OCI-LY7 (cell line): ENCODE measurements at places on chromosomes 6 and 20. TPM values are rescaled to one million over a fixed set of nuclear protein-coding genes. Genes with fewer than 3 reads are reported as not detected.

GRCh38 chr20:63031251-63032014 is 24.7 kb upstream of the BHLHE23 start:
- DNase-seq = no peak

The GCNT2 gene
- 23.8 and 25.2 TPM in 2 replicates for total RNA-seq

DNA sequence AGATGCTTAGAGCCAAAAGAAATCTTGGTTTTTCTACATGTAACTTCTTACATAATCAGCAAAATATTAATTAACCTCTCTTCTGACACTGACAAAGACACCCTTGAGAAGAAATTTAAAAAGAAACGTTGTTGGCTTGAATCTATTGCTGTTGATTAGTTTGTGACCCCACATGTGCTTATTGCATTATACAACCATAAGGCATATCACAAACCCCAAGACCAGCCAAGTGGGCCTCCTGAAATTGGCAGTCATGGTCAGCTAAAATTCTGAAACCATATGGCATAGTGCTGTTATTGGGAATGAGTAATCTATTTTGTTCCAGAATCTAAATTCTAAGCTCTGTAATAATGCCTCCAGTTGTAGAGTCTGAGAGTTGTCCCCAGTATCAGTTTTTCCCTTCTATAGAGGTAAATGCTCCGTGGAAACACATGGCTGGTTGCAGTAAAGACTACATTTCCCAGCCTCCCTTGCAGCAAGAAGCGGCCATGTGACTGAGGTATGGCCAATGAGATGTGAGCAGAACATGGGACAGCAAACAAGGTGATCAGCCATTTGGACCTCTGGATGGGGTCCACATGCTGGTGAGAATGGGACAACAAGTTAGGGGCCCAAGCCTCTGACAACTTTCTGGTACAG is 42.3 kb upstream of the PTPN1 start:
- peak; percentile 63 for DNase-seq

The EDN1 gene
- not detected in 2 replicates for total RNA-seq

The RIPPLY2 gene
- total RNA-seq = not detected in 2 replicates

The CLDN20 gene
- total RNA-seq = not detected in 2 replicates

DNA sequence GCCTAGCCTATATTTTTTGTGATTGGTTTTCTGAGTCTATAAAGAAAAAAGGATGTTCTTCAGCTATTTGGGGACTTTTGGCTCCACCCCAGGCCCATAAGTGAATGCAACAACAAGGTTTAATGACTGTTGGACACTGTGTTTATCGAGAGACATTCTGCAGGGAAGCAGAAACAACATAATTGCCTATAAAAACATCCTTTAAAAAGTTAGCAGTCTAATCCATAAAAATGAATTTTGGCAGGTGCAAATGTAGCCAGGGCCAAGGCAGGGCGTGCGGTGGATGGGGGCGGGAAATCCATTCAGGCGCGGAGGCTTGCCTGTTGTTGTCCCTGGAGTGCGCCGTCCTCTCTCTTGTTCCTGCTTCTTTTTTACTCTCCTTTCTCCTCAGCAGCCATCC is 99.3 kb downstream of the PAX1 start:
- no peak for DNase-seq

DNA sequence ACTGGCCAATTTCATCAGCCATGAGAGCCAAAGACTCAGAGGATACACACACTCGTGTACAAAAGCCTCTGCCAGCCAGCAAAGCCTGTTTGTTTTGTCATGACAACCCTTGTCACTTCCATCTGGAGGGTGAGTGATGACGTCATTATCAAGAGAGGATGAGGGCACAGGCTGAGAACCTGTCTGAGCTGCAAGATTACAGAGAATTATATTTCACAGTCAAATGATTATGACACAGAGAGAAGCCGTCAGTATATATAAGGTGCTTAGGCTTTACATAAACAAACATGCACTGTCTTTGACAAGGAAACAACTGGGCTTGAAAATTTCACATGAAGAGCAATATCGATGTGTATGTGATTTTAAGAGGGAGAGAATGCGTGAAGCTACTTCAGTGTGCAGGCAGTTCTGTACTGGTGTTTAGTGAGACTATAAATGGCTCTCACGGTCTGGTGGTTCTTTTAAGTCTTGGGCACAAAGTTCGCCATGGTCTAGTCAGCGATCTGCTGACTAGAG is 36.5 kb upstream of the BCLAF1 start:
- peak; percentile 9 for DNase-seq

GRCh38 chr6:47836046-47836445 is 54.2 kb downstream of the OPN5 start:
- DNase-seq = no peak

DNA sequence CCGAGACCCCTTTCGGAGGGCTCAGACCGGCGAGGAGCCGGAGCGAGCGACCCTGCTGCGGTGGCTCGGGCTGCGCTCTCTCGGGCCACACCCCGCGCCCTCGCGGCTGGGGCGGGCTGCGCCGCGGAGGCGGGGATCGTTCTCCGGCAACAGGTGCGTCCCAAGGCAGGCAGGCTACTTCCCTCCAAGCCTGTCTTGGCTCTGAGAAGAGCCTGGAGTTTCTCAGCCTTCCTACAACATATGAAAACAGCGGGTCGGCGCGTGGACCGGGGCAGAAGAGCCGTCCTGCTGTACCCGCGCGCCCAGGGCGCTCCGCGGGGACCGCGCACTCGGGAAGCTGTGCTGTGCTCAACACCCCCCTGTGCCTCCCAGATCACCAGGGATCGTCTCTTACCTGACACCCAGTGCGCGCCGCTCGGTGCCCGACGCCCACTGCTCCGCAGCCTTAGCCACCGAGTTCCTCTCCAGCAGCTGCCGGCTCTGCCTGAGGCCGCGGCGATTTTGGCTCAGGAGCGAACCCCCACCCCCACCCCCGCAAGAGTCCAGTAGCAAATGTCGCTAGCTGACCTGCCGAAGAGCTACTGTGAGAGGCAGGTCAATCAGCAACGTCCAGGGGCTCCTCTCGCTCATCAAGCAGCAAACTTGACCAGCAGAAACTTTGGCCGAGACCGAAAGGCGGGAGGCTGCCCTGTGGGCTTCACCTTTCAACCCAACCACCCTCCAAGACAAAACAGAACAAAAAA is 3.7 kb upstream of the OLIG3 start:
- DNase-seq = no peak

- DNase-seq = no peak
Measured at GRCh38 chr6:61688165-61688564, 597.9 kb downstream of the KHDRBS2 start.

The REM1 gene
- not detected in 2 replicates for total RNA-seq

The GJA10 gene
- total RNA-seq = not detected in 2 replicates

GRCh38 chr6:77074037-77074713 is 389.1 kb downstream of the HTR1B start:
- no peak for DNase-seq

GRCh38 chr6:121633309-121633708 is 197.9 kb downstream of the GJA1 start:
- DNase-seq = no peak

The EYA4 gene
- not detected in 2 replicates for total RNA-seq

DNA sequence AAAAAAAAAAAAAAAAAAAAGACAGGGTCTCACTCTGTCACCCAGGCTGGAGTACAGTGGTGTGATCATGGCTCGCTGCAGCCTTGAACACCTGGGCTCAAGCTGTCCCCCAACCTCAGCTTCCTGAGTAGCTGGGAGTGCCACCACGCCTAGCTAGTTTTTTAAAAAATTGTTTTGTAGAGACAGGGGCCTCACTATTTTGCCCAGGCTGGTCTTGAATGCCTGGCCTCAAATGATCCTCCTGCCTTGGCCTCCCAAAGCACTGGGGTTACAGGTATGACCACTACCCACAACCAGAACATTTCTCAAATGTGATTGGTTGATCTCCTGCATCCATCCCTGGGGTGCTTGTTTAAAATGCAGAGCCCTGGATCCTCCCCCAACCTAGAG is 5.6 kb upstream of the RBCK1 start:
- peak; percentile 87 for DNase-seq
